ENCODE measurements at places on chromosomes 1 and 21. TPM values are rescaled to one million over a fixed set of nuclear protein-coding genes. Genes with fewer than 3 reads are reported as not detected.
A peak's percentile ranks its signal among the peaks of the same experiment; 100 is the strongest.

DNA sequence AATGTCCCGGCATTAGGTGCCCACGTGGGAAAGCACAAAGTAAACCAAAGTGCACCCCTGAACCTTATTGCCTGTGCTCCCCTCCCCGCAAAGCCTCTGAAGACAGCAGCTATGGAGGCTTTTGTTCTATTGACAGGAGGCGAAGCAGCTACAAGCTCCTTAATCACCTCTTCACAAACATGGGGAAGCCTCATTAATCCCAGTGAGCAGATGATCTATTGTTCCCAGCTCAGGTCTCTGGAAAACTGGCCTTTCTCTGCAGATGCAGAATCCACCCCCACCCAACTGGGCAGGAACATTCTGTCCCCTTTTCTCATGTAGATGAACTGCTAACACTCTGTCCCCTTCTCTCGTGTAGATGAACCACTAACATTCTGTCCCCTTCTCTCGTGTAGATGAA, 190.5 kb upstream of the CSF3R start:
- no peaks in the 10 kb centered on the region for H3K4me1 ChIP-seq
- H3K4me3 ChIP-seq, result no peak overlapping the region
- no peak overlapping the region for H3K27ac ChIP-seq
- peaks cover 35% of the 10 kb centered on the region for H3K27me3 ChIP-seq
- H3K36me3 ChIP-seq, result no peaks in the 10 kb centered on the region

DNA sequence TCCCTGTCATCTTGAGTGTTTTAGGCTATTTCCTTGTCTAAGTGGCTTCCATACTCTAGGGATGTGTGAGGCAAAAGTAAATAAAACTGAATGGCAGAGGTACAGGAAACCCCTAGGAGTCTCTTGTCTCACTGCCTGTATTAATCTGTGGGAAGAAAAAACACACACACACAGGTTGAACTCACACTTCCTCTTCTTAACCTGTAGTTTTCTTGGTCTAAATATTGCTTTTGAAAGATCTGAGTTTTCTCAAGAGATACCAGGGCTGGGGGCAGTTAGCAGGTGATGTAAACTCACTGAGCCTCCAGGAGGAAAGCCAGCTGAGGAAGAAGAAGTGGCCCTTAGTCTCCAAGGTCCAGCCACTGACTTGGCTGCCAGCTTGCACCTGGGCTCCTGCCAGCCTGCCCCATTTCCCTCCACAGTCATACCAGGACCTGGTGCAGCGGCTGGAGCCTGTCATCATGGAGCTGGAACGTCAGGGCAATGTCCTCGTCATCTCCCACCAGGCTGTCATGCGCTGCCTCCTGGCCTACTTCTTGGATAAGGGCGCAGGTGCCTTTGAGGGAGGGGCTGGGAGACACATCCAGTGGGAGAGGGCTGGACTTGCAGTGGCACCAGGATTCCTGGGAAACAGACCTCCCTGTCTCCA, 16.9 kb downstream of the PFKFB2 start:
- H3K4me1 ChIP-seq, result peaks cover 28% of the 10 kb centered on the region
- no peak for DNase-seq
- H3K4me3 ChIP-seq, result no peak overlapping the region
- H3K27ac ChIP-seq, result no peak overlapping the region
- H3K27me3 ChIP-seq, result no peaks in the 10 kb centered on the region
- H3K36me3 ChIP-seq, result no peaks in the 10 kb centered on the region

CLCNKB gene
- total RNA-seq, result not detected

DNA sequence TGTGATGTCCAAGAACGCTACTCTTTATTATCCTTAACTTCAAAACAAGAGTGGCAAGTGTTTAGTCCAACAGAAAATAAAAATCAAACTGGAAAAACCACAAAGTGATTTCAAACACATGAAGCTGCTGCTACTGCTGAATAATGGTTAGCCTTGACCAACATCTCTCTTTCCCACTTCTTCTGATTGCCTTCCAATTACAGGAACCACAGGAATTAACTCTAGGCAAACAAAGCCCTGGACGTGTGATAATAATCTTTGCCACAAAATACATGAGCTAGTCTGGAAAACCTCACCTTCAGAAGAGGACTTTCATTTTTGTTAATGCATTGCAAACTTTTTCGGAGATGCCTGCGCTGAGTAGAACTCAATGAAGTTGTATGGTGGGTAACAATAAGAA, 48.6 kb upstream of the COL11A1 start:
- H3K4me3 ChIP-seq, result no peak overlapping the region
- no peak overlapping the region for H3K27ac ChIP-seq
- DNase-seq, result no peak
- no peaks in the 10 kb centered on the region for H3K4me1 ChIP-seq

GRCh38 chr1:40762144-40762923, 21.3 kb upstream of the KCNQ4 start:
- peaks cover 33% of the 10 kb centered on the region for H3K4me1 ChIP-seq
- no peak for DNase-seq
- H3K4me3 ChIP-seq, result no peak overlapping the region
- H3K27ac ChIP-seq, result no peak overlapping the region
- no peaks in the 10 kb centered on the region for H3K27me3 ChIP-seq
- H3K36me3 ChIP-seq, result peaks cover 91% of the 10 kb centered on the region

DNA sequence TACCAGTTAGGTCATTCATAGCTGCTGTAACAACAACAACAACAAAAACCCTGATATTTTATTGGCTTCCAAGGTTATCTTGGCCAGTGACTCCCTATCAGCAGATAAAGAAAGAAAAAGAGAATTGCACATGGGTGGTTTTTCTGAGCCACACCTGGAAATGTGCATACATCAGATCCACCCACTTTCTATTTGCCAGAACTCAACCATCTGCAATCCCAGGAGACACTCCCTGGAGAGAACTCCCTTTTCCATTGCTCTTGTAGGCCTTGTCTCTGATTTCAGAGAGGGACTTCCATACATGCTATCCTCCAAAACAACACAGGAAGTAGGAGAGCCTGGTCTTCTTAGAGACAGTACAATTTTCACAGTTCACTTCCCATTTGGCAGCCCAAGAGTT, 74.9 kb upstream of the ZC3H11B start:
- H3K4me3 ChIP-seq, result no peak overlapping the region
- H3K4me1 ChIP-seq, result no peaks in the 10 kb centered on the region
- H3K36me3 ChIP-seq, result no peaks in the 10 kb centered on the region

GRCh38 chr21:34190576-34191321, 117.4 kb downstream of the MRPS6 start:
- no peaks in the 10 kb centered on the region for H3K27me3 ChIP-seq
- DNase-seq, result no peak
- no peaks in the 10 kb centered on the region for H3K36me3 ChIP-seq
- no peak overlapping the region for H3K4me3 ChIP-seq
- H3K4me1 ChIP-seq, result peaks cover 7% of the 10 kb centered on the region

GRIK1 gene
- not detected for total RNA-seq

- peak overlapping the region; percentile 50 for H3K27ac ChIP-seq
- no peaks in the 10 kb centered on the region for H3K36me3 ChIP-seq
- H3K4me1 ChIP-seq, result peaks cover 24% of the 10 kb centered on the region
- DNase-seq, result peak; percentile 79
- H3K27me3 ChIP-seq, result no peaks in the 10 kb centered on the region
These were observed 957 bp downstream of the EPS15 start for GRCh38 chr1:51518033-51518585.

SPRR2A gene
- not detected for total RNA-seq

GRCh38 chr1:81797701-81798100, 3.0 kb upstream of the ADGRL2 start:
- peaks cover 37% of the 10 kb centered on the region for H3K27me3 ChIP-seq
- H3K36me3 ChIP-seq, result no peaks in the 10 kb centered on the region
- no peaks in the 10 kb centered on the region for H3K4me1 ChIP-seq
- no peak overlapping the region for H3K4me3 ChIP-seq

OR10J1 gene
- not detected for total RNA-seq

GRCh38 chr1:107246775-107247345, 106.0 kb downstream of the NTNG1 start:
- H3K36me3 ChIP-seq, result no peaks in the 10 kb centered on the region
- no peak overlapping the region for H3K4me3 ChIP-seq
- no peaks in the 10 kb centered on the region for H3K4me1 ChIP-seq
- DNase-seq, result no peak

PTPN14 gene
- total RNA-seq, result 0.03 TPM

CFAP141 gene
- total RNA-seq, result not detected

CTH gene
- 5.6 TPM for total RNA-seq

GRCh38 chr21:45408801-45409261, 3.9 kb downstream of the COL18A1 start:
- no peak for DNase-seq
- no peak overlapping the region for H3K4me3 ChIP-seq
- no peaks in the 10 kb centered on the region for H3K36me3 ChIP-seq
- H3K27me3 ChIP-seq, result peaks cover 35% of the 10 kb centered on the region

DNA sequence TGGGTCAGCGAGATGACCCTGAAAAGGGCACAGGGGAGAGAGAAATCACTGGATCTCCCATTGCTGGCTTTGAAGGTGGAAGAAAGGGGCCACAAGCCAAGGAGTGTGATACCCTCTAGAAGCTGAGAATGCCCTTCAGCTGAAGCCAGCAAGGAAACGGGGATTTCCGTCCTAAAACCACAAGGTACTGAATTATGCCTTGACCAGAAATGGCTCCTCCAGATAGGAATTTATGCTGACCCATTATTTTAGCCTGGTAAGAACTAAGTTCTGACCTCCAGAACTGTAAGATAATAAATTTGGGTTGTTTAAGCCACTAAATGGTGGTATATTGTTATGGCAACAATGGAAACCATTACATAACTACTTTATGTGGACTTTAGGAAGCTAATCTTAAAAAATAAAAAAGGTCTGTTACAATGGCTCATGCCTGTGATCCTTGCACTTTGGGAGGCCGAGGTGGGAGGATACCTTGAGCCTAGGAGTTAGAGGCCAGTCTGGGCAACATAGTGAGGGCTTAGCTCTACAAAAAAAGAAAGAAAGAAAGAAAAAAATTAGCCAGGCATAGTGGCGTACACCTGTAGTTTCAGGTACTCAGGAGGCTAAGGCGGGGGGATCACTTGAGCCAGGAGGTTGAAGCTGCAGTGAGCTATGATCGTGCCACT, 3.6 kb upstream of the H6PD start:
- H3K27me3 ChIP-seq, result no peaks in the 10 kb centered on the region
- H3K4me1 ChIP-seq, result peaks cover 21% of the 10 kb centered on the region
- H3K27ac ChIP-seq, result no peak overlapping the region
- DNase-seq, result no peak

- DNase-seq, result no peak
- peaks cover 39% of the 10 kb centered on the region for H3K36me3 ChIP-seq
- no peak overlapping the region for H3K27ac ChIP-seq
- H3K4me3 ChIP-seq, result no peak overlapping the region
These were observed 6.4 kb upstream of the CDK11B start for GRCh38 chr1:1664941-1665814.

DNA sequence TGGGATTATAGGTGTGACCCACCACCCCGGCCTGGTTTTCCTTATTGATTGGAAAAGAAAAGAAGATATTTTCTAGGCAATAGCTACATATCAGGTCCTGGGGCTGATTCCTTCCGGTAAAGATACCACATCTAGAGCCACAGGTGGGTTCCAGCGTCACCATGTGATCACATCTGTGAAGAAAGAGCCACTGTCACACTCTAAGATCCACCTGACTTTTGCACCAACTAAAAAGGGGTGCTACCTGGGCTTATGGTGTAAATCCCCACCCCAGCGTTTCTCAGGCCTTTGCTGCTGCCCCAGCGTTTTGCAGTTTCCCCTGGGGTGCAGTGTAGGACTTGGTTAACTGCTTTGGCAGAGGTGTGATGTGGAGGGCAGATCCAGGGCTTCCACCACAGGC, 22.3 kb upstream of the PDE9A start:
- no peaks in the 10 kb centered on the region for H3K36me3 ChIP-seq
- H3K4me1 ChIP-seq, result peaks cover 16% of the 10 kb centered on the region
- H3K27me3 ChIP-seq, result no peaks in the 10 kb centered on the region
- H3K27ac ChIP-seq, result no peak overlapping the region
- no peak overlapping the region for H3K4me3 ChIP-seq

DNA sequence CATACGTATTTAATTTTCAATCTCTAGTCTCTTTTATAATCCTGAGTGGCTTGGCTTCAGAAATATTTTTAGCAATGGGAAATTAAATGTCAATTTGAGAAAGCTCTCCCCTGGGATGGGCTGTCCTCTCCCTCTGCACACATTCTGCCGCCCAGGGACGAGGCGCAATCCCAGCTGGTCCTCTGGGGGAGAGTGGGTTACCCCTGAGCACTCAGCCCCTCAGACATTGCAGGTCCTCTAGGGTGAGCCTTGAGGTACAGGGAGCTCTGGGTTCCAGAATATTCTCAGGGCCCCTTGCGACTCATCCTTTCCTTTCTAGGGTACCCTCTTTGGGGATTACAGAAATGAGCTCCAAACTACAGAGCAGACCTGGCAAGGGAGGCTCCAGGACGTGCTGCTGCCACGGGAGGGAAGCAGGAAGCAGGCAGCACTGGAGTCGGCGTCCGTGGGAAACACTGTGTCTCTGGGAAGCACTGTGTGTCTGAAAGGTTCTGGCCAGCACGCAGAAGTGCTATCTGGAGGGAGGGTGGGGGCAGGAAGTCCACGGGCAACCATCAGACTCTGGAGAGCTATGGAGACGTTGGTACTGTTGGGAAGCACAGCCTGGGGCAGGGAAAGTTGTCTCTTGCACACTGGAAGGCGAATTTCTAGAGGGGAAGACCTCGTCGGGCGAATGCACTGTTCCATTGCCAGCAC, 343.3 kb upstream of the VAMP3 start:
- no peak for DNase-seq
- no peak overlapping the region for H3K27ac ChIP-seq
- H3K36me3 ChIP-seq, result no peaks in the 10 kb centered on the region
- H3K4me1 ChIP-seq, result no peaks in the 10 kb centered on the region

GRCh38 chr1:205325334-205325884, 3.9 kb upstream of the NUAK2 start:
- no peaks in the 10 kb centered on the region for H3K36me3 ChIP-seq
- H3K4me3 ChIP-seq, result no peak overlapping the region
- no peaks in the 10 kb centered on the region for H3K27me3 ChIP-seq
- H3K27ac ChIP-seq, result no peak overlapping the region
- peak; percentile 27 for DNase-seq

- no peak overlapping the region for H3K4me3 ChIP-seq
- DNase-seq, result no peak
- no peaks in the 10 kb centered on the region for H3K36me3 ChIP-seq
These were observed 38.2 kb downstream of the MRPL39 start for GRCh38 chr21:25569084-25569483.

GRCh38 chr1:212601524-212601923, 7.0 kb upstream of the ATF3 start:
- H3K36me3 ChIP-seq, result no peaks in the 10 kb centered on the region
- no peak overlapping the region for H3K27ac ChIP-seq
- H3K27me3 ChIP-seq, result peaks cover 29% of the 10 kb centered on the region
- peaks cover 8% of the 10 kb centered on the region for H3K4me1 ChIP-seq
- no peak overlapping the region for H3K4me3 ChIP-seq

- H3K4me3 ChIP-seq, result no peak overlapping the region
- H3K27me3 ChIP-seq, result no peaks in the 10 kb centered on the region
- DNase-seq, result no peak
- no peaks in the 10 kb centered on the region for H3K4me1 ChIP-seq
- H3K27ac ChIP-seq, result no peak overlapping the region
- H3K36me3 ChIP-seq, result no peaks in the 10 kb centered on the region
These were observed 18.8 kb upstream of the BACE2 start for GRCh38 chr21:41149199-41149598.

FBXO2 gene
- 3.7 TPM for total RNA-seq

C1orf87 gene
- total RNA-seq, result not detected

ADCY10 gene
- total RNA-seq, result 0.52 TPM

- H3K27me3 ChIP-seq, result no peaks in the 10 kb centered on the region
- H3K4me3 ChIP-seq, result no peak overlapping the region
- no peaks in the 10 kb centered on the region for H3K4me1 ChIP-seq
- H3K27ac ChIP-seq, result no peak overlapping the region
- DNase-seq, result no peak
These were observed 12.7 kb downstream of the GREM2 start for GRCh38 chr1:240599299-240599698.

NEK2 gene
- not detected for total RNA-seq

All from CD4-positive, alpha-beta T cell (primary cell).